ENCODE measurements at places on chromosomes 4 and X.

GRCh38 chr4:129232589-129233337 lies 136.8 kb downstream of the C4orf33 start:
- DNase-seq = no peak

DNA sequence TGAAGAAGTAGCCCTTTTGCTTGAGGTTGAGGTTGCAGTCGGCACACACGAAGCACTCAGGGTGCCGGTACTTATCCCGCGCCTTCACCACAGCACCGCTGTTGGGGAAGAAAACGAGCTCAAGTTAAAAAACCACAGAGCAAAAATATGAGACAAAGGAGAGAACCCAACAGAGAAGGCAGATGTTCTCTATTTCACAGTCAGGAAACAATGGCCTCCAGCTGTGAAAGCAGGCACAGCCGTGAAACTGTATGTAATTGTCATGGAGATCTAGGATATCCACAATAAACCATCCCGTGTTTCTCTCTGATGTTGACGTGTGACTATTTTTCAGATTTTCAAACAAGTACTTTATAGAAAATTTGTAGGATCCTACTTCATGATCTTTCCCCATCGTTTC lies 30.9 kb upstream of the CCDC110 start:
- no peak for DNase-seq

DNA sequence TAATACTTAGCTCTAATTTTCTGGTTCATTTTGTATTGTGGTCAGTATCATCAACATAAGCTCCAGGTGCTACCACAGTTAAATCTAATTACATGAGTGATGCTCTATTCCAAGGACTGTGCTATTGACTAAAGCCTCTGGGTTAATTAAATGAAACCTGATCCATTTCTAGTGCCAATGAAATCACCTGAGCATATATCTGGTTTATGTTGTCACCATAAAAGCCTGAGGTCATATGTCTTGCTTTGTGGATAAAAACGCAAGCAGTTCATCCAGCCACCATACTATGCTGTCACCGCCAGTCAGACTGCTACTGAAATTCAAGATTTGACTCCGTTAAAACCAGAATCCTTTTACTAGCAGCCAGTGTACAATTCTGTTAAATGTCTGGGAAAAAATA lies 64.2 kb upstream of the ZNF518B start:
- no peak for DNase-seq

- DNase-seq = no peak
Measured at GRCh38 chrX:153725832-153726285, 1.2 kb downstream of the ABCD1 start.

DNA sequence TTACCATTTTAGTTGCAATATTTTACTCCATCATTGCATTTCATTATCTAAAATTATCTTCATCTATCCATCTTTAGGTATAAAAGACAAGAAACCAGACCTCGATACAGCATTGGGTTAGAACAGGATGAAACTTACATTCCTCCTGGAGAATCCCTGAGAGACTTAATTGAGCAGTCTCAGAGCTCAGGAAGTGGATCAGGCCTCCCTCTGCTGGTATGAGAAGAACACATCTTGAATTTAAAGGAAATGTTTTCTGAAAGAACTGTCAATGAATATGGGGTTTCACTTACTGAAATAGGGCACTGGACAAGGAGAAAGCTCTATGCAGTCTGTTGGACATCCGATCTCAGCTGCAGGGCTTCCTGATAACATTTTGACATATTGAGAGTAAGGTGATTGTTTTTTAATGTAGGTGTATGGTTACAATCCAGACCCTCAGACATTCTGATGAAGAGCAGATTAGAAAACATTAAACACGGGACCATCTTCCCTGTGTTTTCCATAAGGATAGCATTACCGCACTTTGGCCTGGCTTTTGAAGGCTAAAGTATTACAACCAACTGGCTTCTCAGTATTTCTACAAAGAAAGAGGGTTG lies 367.2 kb downstream of the BMPR1B start:
- no peak for DNase-seq

DNA sequence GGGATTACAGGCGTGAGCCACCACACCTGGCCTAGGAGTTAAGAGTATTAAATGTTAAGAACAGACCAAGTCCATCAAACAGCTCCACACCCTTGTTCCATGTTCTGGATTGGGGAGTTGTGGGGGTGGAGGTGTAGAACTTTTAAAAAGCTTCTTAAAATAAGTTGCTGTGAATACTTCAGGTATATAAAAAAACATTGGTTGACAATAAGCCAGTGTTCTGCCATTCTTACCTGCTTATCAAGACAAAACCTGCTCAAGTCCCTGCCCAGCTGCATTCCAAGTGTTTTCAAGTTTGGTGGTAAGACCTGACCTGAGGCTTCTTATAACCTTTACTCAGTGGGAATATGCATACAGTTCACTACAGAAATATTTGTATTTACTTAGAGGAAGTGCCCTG lies 6.4 kb downstream of the RBM3 start:
- no peak for DNase-seq

GRCh38 chr4:120728892-120729675 lies 193.4 kb downstream of the PRDM5 start:
- no peak for DNase-seq

DNA sequence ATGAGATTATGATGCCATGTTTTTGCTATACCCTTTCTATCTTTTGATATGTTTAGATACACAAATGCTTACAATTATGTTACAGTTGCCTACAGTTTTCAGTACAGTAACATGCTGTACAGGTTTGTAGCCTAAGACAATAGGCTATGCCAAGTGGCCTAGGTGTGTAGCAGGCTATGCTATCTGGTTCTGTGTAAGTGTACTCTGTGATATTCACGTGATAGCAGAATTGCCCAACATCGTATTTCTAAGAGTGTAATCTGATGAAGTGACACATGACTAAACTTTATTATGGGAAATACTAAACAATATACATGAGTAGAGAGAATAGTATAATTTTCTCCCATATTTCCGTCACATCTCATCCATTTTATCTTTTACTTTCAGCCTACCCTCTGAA lies 97.0 kb downstream of the CLDN22 start:
- no peak for DNase-seq

DNA sequence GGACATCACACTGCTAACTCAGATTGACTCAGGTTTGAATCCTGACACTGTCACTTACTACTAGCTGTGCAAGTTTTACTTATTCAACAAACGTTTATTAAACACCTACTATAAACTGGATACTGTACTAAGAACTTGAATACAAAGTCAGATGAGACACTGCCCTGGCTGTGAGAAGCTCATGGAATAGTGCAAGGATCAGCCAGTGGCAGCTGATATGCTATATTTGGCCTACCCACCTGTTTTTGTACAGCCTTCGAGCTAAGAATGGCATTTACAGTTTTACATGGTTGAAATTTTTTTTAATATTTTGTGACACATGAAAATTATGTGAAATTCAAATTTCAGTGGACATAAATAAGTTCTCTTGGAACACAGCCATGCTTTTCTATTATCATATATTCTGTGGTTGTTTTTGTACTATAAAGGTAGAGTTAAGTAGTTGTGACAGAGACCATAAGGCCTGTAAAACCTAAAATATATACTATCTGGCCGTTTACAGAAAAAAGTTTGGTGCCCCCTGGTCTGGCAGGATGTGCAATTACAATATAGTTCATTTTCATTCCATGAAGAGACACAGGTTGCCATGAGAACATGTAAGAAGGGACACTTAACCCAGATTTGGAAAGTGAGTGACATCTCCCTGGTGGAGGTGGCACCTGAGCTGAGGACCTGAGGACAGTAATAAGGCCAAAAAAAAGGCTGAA lies 3.4 kb upstream of the SEC24D start:
- no peak for DNase-seq

DNA sequence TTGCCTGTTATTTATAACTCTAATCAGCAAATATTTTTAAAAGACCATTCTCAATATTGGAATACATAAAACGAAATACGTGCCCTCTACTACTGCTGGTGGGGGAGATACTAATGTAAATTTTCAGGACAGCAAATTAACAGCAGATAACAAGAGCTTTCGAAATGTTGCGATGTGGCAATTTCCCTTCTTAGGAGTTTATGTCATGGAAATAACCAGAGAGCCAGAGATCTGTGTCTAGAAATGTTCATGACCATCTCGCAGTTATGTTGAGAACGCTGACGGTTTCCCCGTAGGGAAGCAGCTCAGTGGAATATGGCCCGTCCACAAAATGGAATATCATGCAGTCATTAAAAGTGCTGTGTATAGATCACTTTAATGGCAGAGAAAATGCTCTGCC lies 238.4 kb upstream of the PSAPL1 start:
- no peak for DNase-seq
